GM06990 (cell line): ENCODE measurements at places on chromosomes 7 and 10.
A peak's percentile ranks its signal among the peaks of the same experiment; 100 is the strongest.

- no peak for DNase-seq
Measured at GRCh38 chr10:96987842-96988175, 155.7 kb downstream of the LCOR start.

DNA sequence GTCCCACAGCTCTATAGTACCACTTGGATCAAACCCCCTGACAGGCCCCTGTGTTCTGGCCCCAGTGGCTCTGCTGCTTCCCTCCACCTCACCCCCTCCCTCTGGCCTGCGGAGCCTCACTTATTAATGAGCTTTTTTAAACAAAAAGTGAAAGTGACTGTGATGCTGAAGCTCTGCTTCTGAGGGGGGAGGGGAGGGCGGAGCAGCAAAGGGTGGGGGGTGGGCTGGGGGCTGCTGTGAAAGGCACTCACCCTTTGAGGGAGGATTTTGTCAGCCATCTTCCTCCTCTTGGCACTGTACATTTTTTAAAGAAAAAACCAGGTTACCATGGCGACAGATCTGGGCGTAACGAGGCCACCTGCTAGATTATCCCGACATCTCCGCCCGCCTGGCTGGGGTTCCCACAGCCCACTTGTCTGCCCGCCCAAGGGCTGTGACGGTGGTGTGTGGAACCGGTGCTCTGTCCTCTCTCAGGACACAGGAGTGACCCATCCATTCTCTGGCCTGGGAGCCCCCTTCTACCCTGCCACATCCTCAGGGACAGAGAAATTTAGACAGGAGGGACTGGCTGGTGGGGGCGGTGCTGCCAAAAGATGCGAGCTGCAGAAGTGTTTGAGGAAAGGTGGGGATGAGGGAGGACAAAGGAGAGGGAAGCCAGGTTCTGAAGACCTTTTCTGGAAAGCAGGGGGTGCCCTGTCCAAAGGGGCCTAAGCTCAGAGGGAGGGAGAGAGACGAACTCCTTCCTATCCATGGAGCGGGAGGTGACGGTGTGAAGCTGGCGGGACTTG lies 4.9 kb downstream of the SMARCD3 start:
- DNase-seq, result no peak

GRCh38 chr7:99008181-99008631 lies 129.9 kb downstream of the TRRAP start:
- no peak for DNase-seq

- no peak for DNase-seq
Measured at GRCh38 chr10:44069573-44069972, 315.3 kb downstream of the CXCL12 start.

- DNase-seq, result no peak
Measured at GRCh38 chr10:70664702-70665195, 7.6 kb upstream of the ADAMTS14 start.

DNA sequence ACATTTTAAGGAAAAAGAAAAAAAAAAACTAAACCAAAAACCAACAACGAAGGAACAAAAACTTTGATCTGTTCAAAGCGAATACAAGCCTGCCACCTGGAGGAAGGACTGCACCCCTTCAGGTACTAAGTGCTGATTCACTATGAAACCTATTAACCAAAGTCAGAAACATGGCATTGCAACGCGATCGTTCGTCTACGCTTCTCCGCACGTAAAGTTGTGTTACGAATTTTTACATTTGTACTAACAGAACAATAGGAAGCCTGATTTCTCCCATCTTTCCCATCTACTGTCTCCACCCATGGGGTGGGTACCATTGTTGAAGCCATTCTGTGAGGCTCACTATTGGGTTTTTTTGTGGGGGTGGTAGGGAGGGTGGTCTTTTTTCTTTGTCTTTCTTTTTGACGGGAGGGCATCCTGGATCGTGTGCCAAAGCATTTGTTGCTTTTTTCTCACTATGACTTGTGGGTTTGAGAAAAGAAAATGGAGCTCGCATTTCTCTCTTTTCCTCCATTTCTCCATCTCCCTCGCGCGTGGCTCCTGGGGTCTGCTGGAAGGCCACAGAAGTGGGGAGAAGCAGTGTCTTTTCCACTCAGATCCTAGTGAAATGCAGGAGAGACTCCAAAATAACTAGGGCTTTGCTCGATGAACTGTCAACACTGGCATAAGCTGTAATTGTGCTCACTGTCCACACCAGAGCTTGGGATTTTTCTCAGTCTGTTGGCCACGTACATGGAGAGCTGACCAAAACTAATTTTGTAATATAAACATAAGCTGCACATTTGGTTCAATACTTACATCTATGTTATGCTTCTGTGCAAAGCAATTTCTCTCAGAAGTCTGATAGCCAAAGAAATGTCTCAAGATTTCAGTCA lies 100.9 kb upstream of the YAE1 start:
- peak; percentile 4 for DNase-seq

DNA sequence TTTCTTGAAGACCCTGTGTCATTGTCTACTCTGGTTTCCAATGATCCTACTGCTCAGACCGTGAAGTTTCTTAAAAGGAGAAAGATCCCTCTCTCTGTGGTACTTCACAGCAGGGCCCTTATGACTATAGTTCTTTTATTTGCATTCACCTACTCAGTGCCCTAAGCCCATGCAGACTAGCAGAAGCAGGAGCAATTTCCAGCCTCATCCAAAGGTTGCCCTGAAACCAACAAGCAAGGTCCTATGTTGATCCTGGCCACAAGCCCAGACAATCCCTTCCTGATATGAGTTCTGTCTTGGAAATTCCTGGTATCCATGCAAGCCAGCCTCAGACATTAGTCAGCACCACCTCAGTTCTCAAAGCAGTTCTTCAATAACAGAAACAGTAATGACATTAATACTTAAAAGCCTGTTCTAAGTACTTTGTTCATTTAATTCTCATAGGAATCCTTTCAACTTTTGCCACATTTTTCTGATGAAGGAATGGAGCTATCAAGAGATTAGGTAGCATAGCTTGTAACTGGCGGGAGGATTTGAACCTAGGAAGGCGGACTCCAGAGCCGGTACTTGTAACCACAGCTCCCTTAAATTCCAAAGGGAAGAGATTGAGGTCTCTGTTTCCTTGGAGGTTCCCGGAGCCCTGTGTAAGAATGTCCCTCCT lies 58.1 kb upstream of the ST8SIA6 start:
- no peak for DNase-seq

- no peak for DNase-seq
Measured at GRCh38 chr7:142481548-142481947, 223.7 kb upstream of the PRSS58 start.

GRCh38 chr10:1779796-1780195 lies 42.5 kb upstream of the ADARB2 start:
- DNase-seq, result no peak

- no peak for DNase-seq
Measured at GRCh38 chr7:121938429-121938996, 65.6 kb downstream of the PTPRZ1 start.

DNA sequence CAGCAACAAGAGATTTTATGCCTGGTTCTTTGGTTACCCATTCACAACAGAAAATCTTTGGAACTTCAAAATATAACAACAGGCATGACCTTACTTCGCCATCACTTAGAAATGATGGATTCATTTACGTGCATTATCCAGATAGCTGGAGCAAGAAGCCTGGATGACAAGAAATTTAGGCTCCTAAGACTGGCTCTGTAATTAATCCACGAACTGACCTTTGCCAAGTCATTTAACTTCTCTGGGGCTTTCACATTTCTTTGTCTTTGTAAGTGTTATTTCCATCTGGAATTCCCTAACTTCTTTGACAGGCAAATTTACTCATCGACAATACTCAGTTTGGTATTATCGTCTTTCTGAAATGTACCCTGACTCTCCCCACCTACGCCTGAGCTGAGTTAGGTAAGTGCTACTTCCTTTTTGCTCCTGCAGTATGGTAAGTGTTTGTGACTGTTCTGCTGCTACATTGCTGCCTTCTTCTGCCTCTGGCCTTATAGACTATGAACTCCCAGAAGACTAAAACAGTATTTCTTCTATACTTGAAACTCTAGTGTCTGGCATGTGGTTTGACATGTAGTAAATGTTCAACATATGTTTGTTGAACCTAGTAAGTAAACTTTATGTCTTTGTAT lies 5.5 kb upstream of the MDFIC start:
- peak; percentile 54 for DNase-seq

GRCh38 chr7:77893813-77894212 lies 95.2 kb downstream of the PHTF2 start:
- no peak for DNase-seq

DNA sequence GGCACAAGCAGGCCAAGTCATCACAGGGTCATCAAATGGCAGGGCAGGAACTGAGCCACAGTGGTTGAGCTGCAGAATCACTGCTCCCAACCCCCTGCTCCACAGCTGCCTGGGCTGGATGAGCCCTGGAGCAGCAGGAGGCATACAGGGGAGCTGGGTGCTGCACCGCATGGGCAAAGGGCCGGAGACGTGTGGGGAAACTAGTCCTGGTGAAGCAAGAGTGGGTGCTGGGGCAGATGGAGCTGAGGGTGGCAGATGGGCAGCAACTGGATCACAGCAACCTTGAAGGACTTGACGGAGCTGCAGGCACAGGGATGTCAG lies 16.0 kb upstream of the VOPP1 start:
- DNase-seq, result no peak

- no peak for DNase-seq
Measured at GRCh38 chr7:88395715-88396114, 89.0 kb upstream of the STEAP4 start.
